ENCODE measurements at places on chromosomes 11 and 22. TPM values are rescaled to one million over a fixed set of nuclear protein-coding genes. Genes with fewer than 3 reads are reported as not detected.

GRCh38 chr11:19832086-19832750 is 119.6 kb downstream of the NAV2 start:
- no peak overlapping the region for H3K27ac ChIP-seq
- H3K4me1 ChIP-seq: peaks cover 8% of the 10 kb centered on the region
- peaks cover 30% of the 10 kb centered on the region for H3K36me3 ChIP-seq
- no peak for DNase-seq
- H3K27me3 ChIP-seq: no peaks in the 10 kb centered on the region
- no peak overlapping the region for H3K4me3 ChIP-seq

DNA sequence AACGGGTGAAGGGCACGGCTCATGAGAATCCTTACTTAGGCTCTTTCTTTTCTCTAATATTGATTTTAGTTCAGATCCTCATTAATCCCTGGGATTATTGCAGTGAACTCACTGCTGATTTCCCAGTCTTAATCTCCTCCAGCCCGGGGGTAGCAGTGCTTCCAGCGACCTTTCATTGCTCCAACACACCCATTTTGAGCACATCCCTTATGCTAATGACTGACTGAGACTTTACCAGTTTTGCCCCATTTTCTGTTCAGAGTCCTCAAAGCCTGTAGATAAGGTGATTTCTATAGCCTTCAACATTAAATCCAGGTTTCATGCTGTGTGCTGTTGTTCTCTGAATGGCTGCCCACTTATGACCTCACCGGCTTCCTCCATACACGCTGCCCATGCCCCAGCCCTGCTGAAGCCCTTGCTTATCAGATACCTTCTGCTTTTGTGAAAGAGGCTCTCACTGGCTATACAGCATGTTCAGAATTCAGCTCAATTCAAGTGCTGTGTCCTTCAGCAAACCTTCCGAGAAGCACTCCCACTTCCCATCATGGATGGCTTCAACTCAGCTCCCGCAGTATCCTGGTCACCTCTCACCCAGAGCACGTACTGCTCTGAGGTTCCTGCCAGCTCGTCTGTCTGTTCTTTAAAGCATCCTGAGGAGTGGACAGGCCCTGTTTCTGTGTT is 49.0 kb downstream of the PPFIA1 start:
- H3K27me3 ChIP-seq: no peaks in the 10 kb centered on the region
- no peaks in the 10 kb centered on the region for H3K4me1 ChIP-seq
- H3K4me3 ChIP-seq: no peak overlapping the region
- no peak for DNase-seq
- H3K27ac ChIP-seq: no peak overlapping the region

DNA sequence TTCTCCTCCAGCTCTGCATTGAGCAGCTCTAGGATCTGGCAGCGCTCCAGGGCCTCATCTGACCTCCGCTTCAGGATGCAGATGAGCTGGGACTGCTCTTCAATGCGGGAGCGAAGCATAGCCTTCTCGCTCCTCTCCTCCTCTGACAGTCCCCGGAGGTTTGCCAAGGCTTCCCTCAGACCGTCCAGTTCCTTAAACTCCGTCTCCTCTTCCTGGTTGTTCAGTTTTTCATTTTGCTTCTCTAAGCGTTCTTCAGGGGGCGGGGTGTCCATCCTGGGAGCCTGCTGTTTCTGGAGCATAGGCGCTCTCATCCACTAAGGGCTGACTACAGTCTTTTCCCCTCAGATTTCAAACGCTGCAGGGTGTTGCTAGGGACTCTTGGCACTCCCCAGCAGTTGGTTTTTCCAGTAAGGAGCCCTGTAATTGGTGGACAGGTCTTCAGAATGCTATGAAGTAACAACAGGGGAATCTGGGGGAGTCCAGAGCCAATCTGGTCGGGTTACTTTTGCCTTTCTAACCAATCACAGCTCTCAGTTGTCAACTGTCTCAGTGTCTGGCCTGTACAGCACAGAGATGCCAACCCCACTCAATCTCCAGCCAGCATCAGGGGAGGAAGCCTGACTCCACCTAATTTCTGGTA is at the start of gene CCDC89:
TSS of gene CCDC89 (minus strand) at position 376 of the 640 bp plus-strand sequence. CDS start at position 311, 65 bp downstream.
- peak; percentile 10 for DNase-seq
- peak within 1 kb of the TSS; percentile 57 for H3K27ac ChIP-seq
- H3K27me3 ChIP-seq: no peaks in the 10 kb centered on the region
- H3K36me3 ChIP-seq: no peaks in the 10 kb centered on the region
- H3K4me3 ChIP-seq: no peak within 1 kb of the TSS
- H3K4me1 ChIP-seq: peaks cover 13% of the 10 kb centered on the region

Gene BBS1
- total RNA-seq: 9.7 TPM
